ENCODE measurements at places on chromosomes 5 and 9.

DNA sequence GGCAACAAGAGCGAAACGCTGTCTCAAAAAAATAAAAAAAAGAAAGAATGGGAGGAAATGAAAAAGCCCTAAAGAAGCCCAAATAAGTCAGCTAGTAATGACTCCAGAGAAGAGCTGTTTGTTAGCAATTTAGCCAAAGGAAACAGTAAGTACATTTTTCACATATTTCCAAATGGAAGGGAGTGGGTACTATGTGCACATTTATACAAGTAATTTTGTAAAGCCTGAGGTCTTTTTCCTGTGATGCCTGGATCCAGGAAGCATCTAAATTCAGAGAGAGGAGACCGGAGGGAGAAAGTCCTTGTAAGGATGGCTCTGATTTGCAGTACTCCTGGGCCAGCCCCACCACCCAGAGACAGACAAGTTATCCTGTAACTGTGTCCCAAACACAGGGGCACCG, 14.7 kb downstream of the FBP1 start:
- no peak for DNase-seq

DNA sequence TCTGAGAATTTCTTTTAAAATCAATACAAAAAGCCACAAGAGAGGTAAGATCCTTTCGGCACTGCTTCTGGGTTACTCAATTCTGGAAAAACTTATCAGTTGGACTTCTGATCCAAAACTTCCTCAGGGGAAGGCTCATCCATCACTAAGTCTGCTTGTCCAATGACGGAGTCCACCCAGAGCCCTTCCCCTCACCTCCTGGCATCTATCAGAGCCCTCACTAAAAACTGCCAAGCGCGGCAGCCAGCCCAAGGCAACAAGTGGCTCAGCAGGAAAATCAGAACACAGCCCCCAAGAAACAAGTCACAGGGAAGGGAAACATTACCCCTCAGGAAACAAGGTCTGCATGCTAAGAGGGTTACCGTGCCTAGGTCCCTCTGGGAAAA, 869 bp upstream of the ESM1 start:
- DNase-seq = no peak

DNA sequence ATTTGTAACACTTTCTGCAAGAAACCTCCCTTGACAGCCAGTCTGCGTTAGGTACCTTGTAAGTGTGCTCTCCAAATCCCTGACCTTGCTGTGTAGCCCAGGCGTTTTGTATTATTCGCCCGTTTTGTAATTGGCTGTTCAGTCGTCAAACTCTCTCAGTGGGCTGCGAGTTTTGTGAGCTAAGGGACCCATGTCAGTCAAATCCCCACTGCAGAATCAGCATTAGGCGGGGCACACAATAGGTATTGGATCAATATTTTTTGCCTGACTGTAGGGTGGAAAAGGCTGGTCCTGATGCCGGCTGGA, 665 bp downstream of the DNAJC18 start:
- DNase-seq = no peak

- no peak for DNase-seq
Observed at GRCh38 chr9:68507806-68508145, 32.9 kb downstream of the TMEM252 start.

- DNase-seq = no peak
Observed at GRCh38 chr5:168950241-168950951, 350.5 kb downstream of the SLIT3 start.

DNA sequence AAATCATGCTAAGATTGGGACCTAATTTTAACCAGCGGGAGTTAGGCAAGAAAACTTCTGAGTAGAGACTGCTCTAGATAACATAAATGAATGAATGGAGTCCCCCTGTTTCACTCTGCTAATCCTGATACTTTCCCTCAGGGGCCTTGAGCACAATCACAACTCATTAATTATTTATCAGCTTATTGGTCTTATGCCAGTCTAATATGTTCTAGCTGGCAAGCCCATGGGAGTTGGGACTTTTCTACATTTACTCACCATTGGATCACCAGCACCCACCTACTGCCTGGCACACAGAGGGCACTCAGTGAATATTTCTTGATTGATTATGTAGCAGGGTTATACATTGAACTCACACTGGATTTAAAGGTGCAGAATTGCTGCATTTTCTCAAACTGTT, 13.5 kb upstream of the TMED7 start:
- DNase-seq = no peak

GRCh38 chr9:112892981-112893380, 2.3 kb upstream of the SLC46A2 start:
- DNase-seq = peak; percentile 75

- no peak for DNase-seq
Observed at GRCh38 chr5:156764176-156764971, 85.7 kb upstream of the PPP1R2B start.

GRCh38 chr5:95057615-95058014, 227.3 kb downstream of the MCTP1 start:
- DNase-seq = no peak

DNA sequence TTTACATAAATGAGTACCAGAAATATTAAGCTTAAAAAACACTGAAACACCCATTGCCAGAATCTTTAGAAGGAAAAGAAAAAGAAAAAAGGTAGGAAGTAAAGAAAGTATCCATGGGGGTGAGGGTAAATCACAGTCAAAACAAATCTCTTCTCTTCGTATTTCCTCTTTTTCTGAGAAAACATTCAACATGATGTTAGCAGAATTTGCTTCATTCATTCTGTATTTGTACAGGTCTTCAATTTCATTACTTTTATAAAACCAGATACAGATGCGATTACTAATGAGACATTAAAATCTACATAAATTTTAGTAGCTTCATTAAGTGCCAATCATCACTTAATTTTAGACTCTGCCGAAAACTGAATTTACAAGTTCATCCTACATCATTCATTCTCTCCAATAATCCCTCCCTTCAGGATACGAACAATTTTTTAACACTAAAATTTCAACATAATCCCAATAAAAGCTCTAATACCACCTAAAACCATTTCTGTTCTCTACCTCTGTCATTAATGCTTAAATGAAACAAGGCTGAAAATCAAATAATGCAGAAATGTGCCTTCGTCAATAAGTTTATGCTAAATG, 7.0 kb downstream of the NR3C1 start:
- DNase-seq = no peak

DNA sequence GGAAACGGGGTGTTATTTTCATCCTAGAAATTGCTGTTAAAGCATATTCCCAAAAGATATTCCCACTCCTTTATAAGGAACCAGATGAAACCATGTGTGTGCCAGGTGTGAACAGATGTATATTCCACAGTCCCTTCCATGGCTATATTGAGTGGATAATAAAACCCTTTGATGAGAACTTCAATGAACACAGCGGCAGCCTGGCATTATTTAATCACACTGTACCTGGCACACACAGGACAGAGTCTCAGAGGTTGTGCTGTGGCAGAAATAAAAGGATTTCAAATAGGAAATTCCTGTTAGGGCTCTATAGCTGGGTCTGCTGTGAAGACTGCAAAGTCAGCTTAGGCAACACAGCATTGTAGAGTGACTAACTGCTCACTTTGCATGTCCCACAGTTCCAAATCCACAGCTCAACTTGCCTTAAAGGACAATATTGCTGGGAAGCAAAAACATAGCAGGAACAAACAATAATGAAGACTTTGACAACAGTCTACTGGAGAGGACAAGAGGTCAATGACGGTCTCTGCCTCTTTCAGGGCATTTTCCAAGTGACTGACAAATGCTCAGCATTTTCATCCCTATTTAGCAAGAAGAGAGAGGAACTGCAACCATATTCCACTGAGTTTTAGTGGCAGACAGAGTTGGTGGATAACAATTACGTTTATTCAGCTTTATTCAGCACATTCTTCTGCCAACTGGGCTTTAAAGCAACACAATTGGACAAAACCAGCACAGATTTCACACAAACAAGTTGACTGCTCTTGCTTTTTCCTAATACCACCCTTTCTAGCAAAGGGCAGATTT, 255.7 kb upstream of the RGMB start:
- DNase-seq = no peak

GRCh38 chr5:74303578-74303977, 336.9 kb downstream of the ENC1 start:
- DNase-seq = no peak

- DNase-seq = no peak
Observed at GRCh38 chr5:159730285-159730684, 186.0 kb upstream of the ADRA1B start.

Data from inflammatory macrophage treated with lipopolysaccharide for 4 hours (primary cell).